Activated naive CD4-positive, alpha-beta T cell (primary cell): ENCODE measurements at places on chromosomes 6 and 20.

DNA sequence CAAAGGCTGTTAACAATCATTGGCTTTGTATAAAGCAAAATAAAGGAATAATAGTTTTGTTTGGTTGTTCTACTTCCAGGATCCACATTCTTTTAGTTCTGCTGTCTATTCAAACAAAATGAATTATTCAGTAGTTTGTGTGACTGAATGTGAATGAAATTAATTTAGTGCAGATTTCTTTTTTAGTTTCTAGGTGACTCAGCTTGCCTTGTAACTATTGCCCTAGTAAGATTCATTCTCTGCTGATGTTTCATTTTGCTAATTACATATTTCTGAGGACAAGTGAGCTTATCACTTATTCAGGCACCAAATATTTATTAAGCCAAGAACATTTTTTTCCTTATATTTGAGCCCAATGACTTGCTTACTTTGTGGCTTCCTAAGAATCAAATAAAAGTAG, 46.5 kb upstream of the RIPOR2 start:
- DNase-seq, result no peak

DNA sequence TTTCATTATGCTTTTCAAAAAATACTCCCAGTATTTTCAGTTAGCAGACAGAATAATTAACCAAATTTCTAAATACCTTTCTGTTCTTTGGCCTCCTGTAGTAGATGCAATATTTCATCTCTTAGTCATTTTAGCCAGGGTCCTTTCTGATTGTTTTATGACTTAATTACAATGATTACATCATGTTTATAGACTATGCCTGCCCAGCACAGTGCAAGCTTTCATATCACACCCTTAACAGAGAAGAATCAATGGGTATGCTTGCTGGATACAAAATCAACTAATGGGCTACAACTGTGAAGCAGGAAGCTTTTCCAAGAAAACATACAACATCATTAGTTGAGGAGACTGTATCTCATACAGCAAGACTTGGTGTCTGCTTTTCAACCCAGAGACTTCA, 119.8 kb upstream of the NRSN1 start:
- DNase-seq, result no peak

- no peak for DNase-seq
Measured at GRCh38 chr6:87487555-87487954, 14.8 kb downstream of the SLC35A1 start.

DNA sequence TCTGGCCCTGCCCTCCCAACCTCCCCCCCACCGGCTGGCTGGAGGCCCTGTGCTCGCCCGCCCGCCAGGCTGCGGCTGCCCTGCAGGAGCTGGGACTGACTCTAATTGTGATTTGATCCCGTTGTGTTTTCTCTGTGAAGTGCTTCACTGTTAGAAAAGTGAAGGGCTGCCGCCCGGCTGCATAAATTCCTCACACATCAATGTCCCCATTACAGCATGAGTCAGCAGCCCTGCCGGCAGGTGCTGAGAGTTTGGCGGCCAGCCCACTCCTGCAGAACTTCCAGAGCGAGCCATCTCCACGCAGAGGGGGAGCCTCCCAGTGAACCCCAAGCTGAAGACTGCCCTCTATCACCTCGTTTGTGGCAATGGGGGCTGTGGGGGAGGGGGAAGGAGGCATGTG, 137.9 kb downstream of the DLL1 start:
- no peak for DNase-seq

GRCh38 chr20:60263725-60264709, 305.8 kb downstream of the CDH26 start:
- DNase-seq, result no peak

GRCh38 chr20:63857764-63858392, 3.4 kb upstream of the ABHD16B start:
- DNase-seq, result no peak

DNA sequence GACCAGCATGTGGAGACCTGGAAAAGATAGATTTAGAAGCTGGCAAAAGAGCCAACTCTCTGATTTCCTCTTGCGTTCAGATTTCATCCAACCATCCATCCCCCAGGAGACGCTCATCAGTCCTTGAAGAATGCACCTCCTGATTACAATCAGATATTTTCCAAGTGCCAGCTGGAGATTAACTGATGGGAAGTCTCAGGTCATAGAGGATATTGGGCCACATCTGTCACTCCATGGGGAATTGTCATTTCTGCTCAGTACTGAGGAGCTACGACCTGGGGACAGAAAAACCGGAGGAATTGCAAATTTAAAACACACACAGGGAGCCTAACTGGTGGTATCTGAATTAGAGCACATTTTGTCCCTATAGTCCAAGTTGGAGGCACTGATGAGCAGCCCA, 496.2 kb upstream of the SULF2 start:
- DNase-seq, result no peak

DNA sequence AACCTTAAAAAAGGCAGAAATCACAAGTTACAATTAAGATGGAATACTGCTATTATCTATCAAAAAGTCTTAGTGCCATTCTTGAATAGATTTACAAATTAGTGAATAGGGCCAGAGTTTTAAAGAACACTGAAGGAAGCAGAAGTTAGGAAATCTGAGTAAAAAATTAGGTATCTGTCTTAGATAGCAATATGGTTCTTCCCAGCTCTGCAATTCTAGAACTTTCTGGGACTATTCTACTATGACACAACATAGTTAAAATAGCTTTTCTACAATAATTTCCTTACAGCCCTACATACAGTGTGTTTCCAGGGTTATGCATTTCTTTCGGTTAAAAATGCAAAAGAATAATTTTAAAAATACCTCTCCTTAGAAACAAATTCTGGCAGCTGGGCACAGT, 18.2 kb downstream of the IFNGR1 start:
- DNase-seq, result no peak

- no peak for DNase-seq
Measured at GRCh38 chr6:38503032-38503773, 136.5 kb downstream of the BTBD9 start.

DNA sequence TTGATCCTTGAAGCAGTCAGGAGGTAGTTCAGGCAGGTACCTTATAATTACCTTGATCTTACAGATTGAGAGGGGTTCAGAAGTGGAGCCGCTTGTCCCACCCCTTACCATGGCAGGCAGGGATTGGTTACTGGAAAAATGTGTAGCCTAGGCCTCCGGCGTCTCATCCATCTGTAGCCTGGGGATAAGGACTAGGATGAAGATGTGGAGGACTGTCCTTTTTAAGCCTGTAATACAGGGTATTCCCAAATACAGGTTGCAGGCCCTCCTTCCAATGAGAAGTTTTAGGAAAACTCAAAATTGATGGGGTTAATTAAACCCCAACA, 2.8 kb downstream of the HMGA1 start:
- no peak for DNase-seq

GRCh38 chr6:163844761-163845160, 430.2 kb downstream of the QKI start:
- no peak for DNase-seq

DNA sequence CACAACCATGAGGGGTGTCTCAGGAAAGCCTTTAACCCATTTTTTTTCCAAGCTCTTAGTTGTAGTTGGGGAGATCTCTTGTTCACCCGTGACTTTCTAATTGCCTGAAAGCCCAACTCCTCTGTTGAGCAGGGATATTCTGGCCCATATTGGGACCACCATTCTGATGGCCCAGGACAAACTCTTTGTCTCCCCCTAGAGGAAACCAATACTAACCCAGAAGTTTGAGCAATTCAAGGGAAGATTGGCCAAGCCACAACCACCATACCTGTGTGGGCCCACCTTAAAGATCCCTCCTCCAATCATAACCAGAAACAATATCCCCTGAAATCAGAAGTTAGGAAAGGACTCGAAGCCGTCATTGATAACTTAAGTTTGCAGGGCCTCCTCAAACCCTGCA, 132.6 kb downstream of the THBS2 start:
- DNase-seq, result no peak

DNA sequence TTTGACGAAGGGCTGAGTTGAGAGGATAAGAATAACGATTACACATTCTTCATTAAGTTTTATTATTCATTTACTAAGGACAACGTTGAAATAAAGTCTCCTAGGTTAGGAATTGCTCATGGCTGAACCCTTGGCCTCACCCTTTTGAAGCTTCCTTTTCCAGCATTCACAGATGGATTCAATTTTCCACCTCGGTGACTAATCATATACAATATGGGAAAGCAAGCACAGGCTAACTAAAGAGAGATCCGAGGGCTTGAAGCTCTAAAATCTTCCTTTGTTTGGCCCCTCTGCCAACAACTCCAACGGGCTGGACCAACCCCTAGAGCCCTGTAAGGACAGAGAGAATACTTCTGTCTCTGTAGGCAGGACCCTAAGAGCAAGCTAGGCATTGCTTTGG, 159.5 kb downstream of the SOD2 start:
- DNase-seq, result no peak

DNA sequence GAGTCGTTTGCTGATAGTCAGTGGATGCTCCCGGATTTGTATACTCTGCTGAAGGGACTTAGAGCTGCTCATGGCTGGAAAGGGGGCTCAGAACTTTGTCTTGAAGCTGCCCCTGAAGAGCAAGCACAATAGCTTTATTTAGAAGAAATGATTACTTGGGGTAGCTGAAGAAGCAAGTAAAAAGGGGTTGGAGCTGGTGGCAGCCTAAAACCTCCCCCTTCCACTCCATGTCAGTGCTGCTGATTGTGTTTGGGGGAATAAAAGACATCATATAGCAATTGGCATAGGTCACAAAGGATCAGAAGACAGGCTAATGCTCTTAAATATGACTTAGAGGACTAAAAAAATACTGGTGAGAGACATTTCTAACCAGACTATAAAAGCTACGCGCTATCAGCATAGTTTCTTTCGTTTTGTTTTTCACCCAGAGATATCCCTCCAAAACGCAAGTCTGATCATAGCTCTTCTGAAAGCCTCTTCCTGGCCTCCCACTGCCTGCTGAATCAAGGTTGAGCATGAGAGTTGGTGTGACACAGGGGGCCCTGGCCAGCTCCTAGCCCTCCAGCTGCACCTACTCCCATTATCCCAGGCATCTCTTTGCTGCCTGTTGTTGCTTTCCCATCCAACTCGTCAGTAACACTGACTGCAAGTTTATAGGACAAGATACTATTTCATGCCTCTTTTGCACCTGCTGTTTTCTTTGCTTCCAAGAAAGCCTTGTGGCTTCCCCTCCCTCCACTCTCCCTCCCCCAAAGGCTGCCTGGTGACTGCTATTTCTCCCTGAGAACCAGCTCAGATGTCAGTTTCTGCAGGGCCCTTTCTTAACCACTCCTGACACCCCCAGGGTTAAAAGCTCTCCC, 33.9 kb upstream of the SGK1 start:
- no peak for DNase-seq

DNA sequence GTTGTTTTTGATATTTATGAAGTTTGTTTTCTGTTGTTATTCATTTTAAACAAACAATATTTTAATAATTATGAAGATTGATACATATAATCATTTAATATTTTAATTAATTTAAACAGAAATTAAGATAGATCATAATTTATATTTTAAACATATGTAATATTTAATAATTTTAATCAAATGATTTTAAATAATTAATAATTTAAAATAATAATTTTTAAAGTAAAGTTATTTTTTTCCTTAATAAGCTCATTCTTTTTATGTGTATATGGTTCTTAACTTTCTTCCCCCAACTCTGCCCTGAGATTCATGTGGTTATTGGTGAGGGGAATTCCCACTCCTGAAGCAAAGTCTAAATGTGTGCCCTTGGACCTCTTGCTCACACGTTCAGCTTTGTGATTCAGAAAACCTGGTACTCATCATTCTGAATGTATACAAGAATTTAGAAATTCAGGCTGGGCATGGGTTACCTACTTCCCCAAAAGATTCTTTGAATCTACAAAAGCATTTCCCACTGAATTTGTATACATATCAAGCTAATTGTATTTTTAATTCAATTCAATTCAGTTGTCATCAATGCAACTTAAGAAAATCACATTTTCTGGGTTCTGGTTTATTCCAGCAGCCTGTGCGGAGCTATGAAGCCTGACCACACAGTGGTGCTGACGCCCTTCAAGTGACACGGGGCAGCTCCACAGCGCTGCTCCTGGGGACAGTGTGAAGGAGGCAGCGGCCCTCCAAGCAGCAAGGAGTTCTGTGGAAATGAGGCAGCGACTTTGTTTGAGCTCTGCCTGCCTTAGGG, 168.9 kb upstream of the UST start:
- no peak for DNase-seq

GRCh38 chr6:81838724-81839426, 86.4 kb upstream of the TENT5A start:
- DNase-seq, result no peak

DNA sequence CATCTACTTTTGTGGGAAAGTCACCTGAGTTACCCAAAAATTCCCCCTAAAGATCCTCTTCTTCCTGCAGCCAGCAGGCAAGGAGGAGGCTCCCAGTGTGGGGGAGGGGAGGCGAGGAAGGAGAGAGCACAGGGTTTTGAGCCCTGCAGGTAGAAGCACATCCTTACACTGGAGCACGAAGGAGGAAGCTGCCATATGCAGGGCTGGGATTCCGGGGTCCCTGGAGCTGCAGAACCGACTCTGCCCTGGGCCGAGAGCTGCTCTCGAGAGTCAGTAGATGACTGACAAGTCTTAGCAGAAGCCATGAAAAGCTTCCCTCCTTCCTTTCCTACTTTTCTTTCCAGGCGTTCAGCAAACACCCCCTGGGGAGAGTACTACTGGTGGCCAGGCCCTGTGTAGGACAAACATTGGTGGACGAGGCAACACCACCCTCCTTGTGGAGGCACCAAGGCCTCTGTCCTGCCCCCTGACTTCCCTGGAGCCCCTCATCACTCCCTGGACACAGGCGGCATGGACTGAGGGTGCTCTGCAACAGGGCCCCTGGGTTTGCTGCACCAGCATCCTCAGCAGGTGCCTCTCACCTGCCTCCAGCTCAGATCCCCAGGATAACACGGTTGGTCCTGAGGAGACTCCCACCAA, 211.7 kb upstream of the CST7 start:
- no peak for DNase-seq

GRCh38 chr20:11043001-11043400, 369.2 kb upstream of the JAG1 start:
- no peak for DNase-seq

- no peak for DNase-seq
Measured at GRCh38 chr6:1378065-1379016, 11.0 kb upstream of the FOXF2 start.

GRCh38 chr6:121858986-121859385, 423.5 kb downstream of the GJA1 start:
- no peak for DNase-seq

DNA sequence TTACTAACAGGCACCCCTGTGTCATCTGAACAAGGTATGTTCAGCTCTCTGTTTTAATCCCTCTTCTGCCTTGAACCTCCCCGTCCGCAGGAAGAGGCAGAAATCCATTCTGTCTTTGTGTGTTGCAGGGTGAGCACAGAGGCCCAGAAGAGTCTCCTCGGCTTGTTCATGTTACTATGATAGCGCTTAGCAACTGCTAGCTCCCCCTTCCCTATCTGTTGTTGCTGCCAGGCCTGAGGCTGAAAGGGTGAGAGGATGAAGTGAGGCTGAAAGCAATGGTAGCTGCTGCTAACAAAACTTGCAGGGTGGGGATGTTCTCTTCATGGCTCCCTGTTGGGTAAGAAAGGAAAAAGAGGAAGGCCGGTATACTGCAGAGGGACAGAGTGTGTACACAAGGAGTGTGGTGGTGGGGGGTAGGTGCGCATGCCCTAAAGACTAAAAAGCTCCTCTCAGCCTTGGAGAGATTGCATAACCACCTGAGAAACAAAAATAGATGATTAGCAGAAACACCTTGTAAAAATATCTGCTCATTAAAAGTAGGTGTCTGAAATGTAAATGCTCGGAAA, 55.2 kb upstream of the CITED2 start:
- no peak for DNase-seq

- no peak for DNase-seq
Measured at GRCh38 chr6:62284725-62285124, 1.3 kb downstream of the KHDRBS2 start.
